Pulmonary artery endothelial cell (primary cell): ENCODE measurements at places on chromosomes 12 and 14. TPM values are rescaled to one million over a fixed set of nuclear protein-coding genes. Genes with fewer than 3 reads are reported as not detected.

DNA sequence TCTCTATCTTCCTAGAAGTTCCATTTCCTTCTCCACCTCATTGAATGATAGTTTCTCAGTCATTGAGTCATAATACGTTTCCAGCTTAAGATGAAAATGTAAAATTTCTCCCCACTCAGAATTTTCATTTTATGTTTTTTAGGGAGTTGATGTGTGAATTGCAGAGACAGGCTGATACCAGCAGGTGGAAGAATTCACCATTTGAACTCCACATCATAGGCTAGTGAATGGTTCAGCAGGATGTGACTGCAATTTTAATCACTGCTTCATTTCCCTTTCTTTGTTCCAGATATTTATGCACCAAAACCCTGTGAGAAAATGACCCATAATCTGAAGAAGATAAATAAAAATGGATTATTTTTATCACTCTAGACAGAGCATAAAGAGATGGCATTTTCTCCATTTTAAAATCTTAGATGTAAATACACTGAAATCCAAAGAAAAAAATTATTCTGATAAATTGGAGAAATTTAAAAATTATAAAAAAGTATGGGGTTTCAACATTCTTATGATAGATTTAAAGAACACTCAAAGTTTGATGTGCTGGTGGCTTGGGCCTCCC lies 10.6 kb upstream of the PYGL start:
- DNase-seq = peak; percentile 61

DNA sequence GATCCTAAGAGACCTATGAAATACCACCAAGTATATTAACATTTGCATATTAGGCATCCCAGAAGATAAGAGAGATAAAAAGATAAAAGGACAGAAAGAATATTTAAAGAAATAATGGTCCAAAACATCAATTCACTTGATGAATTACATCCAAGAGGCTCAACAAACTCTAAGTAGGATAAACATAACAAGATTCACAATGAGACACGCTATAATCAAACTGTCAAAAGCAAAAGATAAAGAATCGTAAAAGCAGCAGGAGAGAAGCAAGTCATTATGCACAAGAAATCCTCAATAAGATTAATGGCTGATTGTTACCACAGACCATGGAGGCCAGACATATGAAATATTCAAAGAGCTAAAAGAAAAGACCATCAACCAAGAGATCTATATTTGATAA lies 79.6 kb downstream of the PLCZ1 start:
- DNase-seq = no peak

GRCh38 chr14:77214216-77214615 lies 32.6 kb downstream of the TMEM63C start:
- no peak for DNase-seq

- DNase-seq = no peak
These were observed 66.5 kb upstream of the DDX11 start for GRCh38 chr12:31007153-31007495.

DNA sequence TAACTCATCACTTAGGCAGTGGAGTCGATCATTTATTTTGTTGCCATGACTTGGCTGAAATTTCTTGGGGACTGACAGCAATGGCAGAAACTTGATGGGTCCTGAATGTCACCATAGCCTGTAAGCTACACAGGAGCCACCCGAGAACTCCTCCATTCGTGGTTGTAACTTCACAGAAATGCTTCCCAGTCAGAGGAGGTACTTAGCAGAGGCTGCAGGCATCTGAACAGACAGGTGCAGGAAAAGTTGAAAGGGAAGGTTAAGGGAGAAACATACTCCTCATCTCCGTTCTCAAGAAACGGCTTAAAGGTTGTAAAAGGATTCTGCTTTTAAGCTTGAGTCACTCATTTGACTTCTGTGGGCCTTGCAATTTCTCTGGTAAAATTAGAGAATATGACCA lies 47.7 kb downstream of the ETV6 start:
- DNase-seq = no peak

The MUCL1 gene
- not detected in 2 replicates for total RNA-seq

The SETD3 gene
- 54.1 and 73.4 TPM in 2 replicates for total RNA-seq
